Adrenal gland (tissue), 19 donors: ENCODE measurements at places on chromosomes 3 and 15.

DNA sequence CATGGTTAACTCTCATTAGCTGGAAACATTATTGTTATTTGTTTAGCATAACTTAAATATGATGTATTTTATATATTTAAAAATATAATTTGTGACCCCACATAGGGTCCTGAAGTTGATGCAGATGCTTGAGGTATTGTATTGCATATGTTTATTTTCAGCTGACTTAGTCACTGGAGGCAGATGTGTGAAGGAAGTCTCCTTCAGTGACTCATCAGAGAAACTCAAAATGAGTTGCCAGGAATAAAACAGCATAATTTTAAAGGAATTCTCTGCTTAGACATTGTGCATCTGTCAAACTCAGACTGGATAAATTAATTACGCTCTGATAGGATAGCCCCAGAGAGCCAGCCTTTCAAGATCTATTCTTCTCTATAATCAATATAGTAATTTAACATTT is 7.9 kb upstream of the OR4F6 start:
- DNase-seq: no peak

GRCh38 chr15:33104212-33104611 is 90.3 kb downstream of the FMN1 start:
- DNase-seq: no peak

DNA sequence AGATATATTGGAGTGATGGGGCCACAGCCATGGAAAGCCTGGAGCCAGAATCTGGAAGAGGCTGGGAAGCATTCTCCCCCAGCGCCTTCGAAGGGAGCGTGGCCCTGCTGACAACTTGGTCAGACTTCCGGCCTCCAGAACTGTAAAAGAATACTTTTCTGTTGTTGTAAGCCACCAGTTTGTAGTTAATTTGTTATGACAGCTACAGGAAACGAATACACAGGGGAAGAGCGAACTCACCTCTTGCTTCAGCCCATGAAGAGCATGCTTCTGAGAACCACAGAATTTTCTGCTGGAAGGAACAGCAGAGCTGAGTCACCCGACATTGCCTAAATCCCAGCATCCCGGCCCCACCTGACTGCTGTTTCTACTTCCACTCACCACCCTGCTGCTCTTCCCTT is 501.7 kb downstream of the SHQ1 start:
- no peak for DNase-seq

DNA sequence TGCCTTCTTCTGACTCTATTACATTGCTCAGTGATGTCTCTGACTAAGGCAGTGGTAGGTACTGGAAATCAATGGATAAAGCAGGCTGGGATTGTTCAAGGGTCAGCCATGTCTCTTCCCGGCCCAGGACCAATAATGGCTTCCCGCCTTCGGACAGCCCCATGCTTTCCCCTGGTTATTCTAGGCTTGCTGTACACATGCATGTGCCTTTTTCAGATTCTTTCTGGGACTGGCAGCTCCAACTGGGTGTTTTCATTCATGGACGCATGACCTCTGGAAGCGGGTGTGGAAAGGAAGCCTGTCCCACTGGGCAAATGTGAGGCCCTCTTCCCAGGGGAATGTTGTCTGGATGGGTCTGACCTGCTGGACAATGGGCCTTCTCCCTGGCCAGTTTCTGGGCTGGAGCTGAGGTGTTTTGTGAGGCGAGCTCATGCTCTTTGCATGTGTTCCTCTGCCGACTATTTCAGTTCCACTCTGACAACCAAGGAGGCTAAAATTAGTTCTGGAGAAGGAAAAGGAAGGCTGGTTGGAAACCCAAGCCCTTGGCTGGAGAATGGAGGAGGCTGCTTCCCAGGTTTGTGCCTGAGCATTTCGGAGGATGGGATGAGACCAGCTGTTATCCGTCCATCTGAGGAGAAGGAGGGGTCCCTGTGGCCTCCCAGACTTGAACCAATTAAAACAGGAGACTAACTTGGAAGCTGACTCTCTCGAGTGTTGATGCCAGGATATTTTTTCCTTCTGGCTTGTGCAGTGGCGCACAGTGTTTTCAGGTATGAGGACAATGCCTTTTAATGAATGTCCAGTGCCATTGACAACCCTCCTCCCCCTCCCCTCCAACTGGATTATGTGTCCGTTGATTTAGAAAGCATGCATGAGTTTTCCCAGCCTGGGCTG is 6.9 kb downstream of the ACVR2B start:
- no peak for DNase-seq

GRCh38 chr3:34405159-34405558 is 606.7 kb downstream of the PDCD6IP start:
- DNase-seq: no peak

- no peak for DNase-seq
Observed at GRCh38 chr3:133834621-133835417, 29.2 kb downstream of the SRPRB start.

DNA sequence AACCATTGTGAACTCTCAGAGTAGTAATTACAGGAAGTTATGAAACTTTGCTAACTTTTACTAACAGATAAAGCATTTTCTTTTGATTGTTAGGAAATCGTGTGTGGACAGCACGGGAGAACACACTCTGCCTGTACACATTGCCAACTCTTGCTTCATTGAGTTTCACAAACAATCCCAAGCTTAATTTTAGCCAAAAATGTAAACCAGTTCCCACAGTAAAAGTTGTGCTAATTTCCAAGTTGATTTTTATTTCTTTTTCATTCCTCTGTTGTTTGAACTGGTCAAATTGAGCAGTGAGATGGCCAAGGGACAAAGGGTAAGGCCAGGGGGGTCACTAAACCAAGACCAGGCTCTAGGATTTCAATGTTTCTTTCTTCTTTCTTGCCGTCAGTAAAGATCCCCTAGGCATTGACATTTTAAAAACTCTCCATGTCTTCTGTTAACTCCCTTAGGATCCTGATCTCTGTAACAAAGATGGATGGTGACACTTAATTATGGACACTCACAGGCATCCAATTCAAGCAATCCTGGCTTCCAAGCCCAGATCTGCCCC is 414.9 kb downstream of the RBMS3 start:
- no peak for DNase-seq

GRCh38 chr3:51954105-51954504 is 1.1 kb upstream of the GPR62 start:
- no peak for DNase-seq

GRCh38 chr3:126927401-126927750 is 55.5 kb upstream of the PLXNA1 start:
- DNase-seq: no peak

GRCh38 chr3:8656240-8656639 is 11.6 kb upstream of the SSUH2 start:
- DNase-seq: no peak

- DNase-seq: no peak
Observed at GRCh38 chr3:36991147-36991546, 1.8 kb downstream of the EPM2AIP1 start.

- DNase-seq: no peak
Observed at GRCh38 chr3:196782511-196782910, 42.9 kb downstream of the PAK2 start.

DNA sequence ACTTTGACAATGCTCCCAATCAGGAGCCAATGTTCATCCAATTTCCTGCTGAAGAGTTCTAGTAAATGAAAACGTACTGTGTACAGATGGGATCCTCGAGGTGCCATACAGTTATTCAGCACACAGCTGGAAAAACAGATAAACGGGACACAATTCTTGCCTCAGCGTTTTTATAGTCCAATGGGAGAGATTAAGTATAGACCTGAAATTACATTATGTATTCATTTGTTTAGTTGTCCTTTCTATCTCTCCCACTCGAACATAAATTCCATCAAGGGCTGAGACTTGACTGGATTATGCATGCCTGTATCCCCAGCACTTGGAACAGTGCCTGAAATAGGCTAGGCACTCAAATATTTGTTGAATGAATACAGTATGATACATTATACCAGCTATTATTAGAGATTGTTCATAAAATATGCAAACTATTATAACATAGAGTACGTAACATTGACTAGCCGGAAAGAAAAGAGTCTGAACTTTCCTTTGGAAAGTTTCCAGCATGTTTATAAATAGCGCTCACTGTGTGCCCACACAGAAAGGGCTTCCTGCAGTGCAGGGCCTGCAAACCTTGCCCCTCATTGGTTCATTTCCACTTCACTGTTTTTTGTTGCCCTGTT is 27.4 kb upstream of the SNTN start:
- DNase-seq: no peak

DNA sequence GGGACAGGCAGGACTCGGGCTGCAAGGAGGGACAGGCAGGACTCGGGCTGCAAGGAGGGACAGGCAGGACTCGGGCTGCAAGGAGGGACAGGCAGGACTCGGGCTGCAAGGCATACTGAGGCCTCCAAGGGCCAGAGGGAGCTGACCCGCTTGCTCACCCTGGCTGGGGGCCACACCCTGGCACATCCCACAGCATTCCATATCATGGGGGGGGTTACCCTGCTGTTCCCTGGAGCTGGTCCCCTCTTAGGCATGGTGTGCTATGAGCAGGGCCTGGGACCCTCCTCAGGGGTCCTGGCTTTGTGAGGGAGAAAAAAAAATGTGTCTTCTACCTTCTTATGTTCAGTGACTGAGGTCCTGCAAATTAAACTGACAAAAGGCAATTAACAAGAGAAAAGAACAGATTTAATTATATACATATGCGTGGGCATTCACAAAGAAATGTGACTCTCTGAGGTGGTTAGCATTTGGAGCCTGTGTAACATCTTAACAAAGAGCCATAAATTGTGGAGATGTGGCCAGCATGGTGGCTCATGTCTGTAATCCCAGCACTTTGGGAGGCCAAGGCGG is 97.6 kb upstream of the ALDH1A3 start:
- DNase-seq: no peak

GRCh38 chr3:17352620-17353019 is 389.8 kb downstream of the TBC1D5 start:
- no peak for DNase-seq

DNA sequence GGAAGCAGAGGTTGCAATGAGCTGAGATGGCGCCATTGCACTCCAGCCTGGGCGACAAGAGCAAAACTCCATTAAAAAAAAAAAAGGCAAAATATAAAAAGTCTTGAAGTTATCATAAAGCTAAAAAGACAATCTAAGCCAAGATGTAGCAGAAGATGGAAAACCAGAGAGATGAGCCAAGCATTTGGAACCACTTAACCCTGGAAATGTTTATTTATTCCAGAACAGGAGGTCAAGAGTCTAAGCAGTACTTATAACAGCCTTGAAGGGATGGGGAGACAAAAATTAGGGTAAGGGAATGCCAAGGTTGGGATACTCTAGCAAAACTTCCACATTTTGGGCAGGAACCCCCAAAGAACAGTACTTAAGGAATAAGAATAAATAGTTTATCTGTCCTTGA is 30.1 kb downstream of the FAIM start:
- no peak for DNase-seq

GRCh38 chr15:67914537-67915460 is 75.0 kb upstream of the RNU6-1 start:
- no peak for DNase-seq
